ENCODE measurements at places on chromosomes 7 and 10.

- DNase-seq, result no peak
These were observed 590.8 kb upstream of the FZD8 start for GRCh38 chr10:36232935-36233334.

DNA sequence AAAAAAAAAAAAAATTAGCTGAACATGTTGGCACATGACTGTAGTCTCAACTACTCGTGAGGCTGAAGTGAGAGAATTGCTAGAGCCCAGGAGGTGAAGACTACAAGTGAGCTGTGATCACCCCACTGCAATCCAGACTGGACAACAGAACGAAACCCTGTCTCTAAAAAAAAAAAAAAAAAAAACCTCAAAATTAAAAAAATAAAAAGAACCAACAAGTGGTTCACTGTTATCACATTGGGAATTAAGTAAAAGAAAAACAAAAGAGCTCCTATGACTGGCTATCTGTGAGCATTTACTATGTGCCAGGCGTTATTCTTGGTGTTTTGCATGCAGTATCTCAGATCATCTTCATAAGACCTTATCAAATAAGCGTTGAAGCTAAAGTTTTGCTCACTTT, 66.0 kb downstream of the ANLN start:
- no peak for DNase-seq

GRCh38 chr7:114648680-114649079, 234.1 kb downstream of the FOXP2 start:
- DNase-seq, result no peak

GRCh38 chr10:97321032-97321803, 2.1 kb downstream of the FRAT1 start:
- no peak for DNase-seq

GRCh38 chr10:113438652-113439051, 114.2 kb upstream of the HABP2 start:
- peak; percentile 16 for DNase-seq

DNA sequence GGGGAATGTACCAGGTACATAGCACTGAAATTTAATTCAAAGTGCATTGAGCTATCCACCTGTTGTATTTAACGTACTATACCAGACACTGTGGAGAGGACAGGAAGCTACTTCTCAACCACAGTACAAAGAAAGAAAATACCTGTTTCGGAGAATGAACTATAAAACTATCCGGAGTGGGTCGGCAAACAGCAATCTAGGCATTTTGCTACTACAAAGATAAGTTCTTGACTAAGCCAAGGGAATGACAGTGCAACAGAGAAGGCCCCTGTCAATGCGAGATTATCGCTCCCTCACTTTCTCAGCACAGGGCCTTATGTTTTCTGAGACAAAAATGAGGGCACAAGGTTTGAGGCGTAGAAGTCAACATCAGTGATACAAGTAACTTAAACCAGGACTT, 27.4 kb downstream of the SFMBT2 start:
- no peak for DNase-seq

DNA sequence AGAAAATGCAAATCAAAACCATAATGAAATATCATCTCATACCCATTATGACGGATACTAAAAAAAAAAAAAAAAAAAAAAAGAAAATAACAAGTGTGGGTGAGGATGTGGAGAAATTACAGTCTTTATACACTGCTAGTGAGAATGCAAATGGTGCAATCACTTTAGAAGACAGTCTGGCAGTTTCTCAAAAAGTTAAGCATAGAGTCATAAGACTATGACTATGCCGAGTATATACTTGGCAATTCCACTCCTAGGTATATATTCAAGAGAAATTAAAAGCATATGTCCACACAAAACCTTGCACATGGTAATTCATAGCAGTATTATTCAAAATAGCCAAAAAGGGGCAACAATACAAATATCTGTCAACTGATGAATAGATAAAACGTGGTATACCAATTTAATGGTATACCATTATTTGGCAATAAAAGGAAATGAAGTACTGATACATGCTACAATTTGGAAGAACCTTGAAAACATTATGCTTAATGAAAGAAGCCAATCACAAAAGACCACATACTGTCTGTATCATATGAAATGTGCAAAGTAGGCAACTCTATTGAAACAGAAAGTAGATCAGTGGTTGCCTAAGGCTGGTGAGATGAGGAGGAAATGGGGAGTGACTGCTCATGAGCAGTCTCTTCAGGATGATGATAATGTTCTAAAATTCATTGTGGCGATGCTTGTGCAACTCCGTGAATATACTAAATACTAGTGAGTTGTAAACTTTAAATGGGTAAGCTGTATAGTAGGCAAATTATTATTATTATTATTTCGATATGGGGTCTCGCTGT, 90.1 kb upstream of the NANOS1 start:
- no peak for DNase-seq

DNA sequence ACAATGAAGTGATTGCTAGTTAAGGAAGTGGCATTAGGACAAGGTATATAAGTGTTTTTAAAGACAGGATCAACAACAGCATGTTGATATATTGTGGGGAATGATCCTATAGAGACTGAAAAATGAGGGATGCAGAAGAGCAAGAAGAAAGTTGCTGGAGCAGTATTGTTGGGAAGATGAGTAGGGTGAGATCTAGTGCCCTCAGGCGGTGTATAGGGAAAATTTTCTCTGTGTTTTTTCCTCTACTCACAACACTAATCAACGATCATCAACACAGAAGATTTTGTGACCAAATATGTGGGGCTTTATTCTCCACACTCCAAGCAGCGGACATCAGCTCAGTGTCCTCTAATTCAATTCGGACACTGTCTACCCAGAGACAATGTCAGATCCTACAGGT, 9.6 kb upstream of the PTTG1IP2 start:
- DNase-seq, result no peak

- DNase-seq, result peak; percentile 99
These were observed 188.9 kb downstream of the ADAM12 start for GRCh38 chr10:126199221-126199998.

DNA sequence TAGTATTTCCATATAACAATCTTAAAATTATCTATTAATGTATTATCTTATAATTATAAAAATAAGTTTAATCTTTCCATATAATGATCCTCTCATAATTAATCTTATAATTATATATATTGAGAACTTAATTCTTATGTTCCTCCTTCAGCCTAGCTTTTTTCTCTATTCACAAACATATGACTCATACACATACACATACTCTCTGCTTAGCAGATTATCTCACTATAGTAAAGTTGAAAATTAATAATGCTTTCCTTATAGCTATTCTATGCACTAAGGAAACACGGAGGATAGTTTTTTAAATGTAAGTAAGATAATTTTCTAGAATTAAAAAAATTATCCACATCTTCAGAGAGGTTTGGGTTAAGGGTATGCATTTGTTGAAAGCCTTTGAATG, 47.7 kb upstream of the ITGB8 start:
- DNase-seq, result no peak

DNA sequence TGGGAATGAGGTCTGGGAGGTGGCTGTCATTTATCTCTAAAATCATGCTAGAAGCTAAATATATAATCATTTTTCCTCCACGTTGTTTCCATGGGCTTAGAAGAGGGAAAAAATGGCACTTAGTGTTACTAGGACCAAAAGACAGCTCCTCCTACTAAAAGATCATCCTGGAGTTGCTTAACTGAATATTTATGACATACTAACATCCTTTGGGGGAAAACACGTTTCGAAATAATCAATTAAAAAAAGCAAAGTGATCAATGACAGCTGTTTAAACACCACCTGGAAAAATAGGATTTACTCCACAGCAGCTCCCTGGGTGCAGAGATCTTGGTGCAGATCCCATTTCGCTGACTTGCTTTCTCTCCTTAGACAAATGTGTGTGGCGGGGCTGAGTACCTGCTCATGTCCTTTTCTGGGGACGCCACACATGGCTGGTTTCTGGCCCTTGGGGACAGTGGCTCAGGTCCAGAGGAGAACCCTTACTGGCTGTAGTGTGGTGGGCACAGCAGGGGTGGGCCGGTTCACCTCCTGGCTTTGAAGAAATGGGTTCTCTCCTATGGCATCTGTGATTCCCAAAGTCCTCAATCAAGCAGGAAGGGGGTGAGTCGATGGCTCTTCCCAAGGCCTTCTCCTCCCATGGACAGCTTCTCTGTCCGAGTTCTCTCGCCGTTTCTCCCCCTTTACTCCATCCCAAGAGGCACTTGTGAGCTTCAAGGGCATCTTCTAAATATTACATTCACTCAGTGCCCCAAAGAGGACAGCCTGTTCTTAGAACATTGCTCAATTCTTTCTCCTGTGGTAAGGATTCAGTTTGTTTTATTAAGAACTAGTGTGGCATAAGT, 156.4 kb upstream of the KLF14 start:
- DNase-seq, result no peak

DNA sequence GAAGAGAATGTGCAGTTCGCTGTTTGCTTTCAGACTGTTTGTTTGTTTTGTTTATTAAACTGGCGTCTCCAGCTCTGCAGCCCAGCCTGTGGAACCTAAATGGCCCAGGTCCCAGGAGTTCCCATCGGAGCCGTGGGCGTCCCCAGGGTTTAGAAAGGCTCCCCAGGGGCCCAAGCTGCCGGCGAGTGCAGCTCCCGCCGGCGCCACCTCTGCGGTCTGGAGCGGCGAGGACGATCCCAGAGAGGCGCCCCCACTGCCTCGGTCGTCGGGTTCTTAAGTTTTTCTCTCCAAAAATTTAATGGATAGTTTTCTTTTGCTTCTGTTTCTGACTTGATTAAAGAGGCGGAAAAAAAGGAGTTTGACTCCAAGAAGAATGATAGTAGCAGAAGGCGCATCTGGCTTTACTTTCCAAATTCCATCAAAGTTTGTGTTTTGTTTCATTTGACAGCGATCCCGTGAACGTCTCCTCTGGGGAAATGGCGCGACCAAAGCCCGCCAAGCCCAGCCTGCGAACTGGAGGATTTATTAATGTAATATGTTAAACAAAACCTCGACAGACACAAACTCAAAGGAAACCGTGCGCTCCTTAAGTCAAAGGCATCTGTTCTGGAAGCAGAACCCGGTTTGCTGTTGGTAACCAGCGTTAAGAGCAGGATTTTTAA, 718 bp upstream of the FZD1 start:
- no peak for DNase-seq

GRCh38 chr7:30040938-30041337, 12.7 kb downstream of the PLEKHA8 start:
- no peak for DNase-seq

- no peak for DNase-seq
These were observed 65.8 kb downstream of the DNMBP start for GRCh38 chr10:99943908-99944307.

GRCh38 chr7:6286486-6286885, 14.1 kb upstream of the CYTH3 start:
- no peak for DNase-seq

DNA sequence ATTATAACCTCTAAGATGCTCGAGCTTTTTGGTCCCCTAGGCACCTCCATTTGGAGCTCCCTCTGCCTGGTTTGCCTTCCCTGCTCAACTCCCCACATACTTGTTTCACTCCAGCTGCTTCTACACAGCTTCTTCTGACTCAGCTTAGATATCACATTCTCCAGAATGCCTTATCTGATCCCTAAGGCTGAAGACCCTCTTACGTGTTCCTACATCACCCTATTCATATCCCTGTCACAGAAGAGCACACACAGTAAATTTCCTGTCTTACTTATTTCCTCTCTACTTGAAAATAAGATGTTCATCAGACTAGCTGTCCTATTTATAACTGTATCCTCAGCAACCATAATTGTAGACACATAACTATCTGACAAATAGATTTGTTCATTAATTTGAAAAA, 61.3 kb upstream of the RNF148 start:
- DNase-seq, result no peak

- no peak for DNase-seq
These were observed 461 bp upstream of the WIPF3 start for GRCh38 chr7:29805886-29806207.

DNA sequence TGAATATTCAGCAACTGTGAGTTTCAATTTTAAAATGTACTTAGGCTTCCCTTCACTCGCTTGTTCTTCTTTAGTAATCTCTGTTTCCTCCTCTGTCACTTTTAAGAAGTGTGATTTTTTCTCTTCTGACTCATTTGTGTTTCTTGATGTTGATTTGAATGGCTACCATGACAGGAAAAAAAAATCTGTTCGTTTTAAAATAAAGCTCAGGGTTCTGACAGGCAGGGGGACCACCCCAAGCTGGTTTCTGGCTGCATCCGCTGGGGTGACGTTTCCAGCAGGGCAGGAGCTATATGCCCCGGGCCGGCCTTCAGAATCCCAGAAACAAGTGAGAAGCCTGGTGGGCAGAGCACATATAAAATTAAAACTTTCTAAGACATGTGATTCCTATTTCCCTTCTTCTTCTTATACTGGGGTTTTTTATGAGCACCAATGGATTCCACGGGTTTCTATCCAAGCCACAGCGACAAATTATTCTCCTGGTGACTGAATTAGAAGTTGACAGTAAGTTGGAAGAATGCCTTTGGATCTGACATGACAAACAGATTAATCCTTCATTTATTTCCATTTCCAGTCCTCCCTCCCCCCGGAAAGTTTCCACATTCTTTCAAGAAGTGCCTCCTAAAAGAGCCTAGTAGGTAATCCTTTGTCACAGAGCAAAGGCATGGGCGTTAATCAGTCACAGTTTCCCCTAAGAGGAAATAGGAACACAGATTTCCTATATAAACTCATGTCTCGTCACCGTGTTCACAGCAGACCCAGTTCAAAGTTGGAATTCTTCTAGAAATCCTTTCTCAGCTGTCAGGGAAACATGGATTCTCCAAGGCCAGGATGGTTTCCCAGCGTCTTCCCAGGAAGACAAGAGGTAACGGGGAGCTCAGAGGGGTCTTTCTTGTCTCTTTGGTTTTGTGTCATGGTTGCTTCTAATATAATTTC, 79.9 kb downstream of the PTPRE start:
- no peak for DNase-seq

DNA sequence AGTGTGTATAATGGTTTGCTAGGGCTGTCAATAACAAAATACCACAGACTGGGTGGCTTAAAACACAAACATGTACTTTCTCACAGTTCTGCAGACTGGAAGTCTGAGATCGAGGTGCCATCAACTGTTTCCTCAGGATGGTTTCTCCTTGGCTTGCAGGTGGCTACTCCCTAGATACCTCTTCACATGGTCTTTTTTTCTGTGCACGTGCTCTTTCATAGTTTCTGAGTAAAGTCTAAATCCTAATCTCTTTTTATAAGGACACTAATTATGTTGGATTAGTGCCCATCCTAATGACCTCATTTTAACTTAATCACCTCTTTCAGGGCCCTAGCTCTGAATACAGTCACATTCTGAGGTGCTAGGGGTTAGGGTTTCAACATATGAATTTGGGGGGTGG, 65.9 kb downstream of the AMPH start:
- no peak for DNase-seq

- no peak for DNase-seq
These were observed 55.8 kb downstream of the TSPAN15 start for GRCh38 chr10:69506834-69507713.

GRCh38 chr7:108026647-108027046, 23.7 kb upstream of the LAMB1 start:
- no peak for DNase-seq
